ENCODE measurements at places on chromosomes 6 and 20.

- no peak for DNase-seq
Observed at GRCh38 chr20:625360-625932, 15.3 kb upstream of the TCF15 start.

GRCh38 chr20:13744352-13744751 is 40.4 kb downstream of the ESF1 start:
- DNase-seq, result no peak

DNA sequence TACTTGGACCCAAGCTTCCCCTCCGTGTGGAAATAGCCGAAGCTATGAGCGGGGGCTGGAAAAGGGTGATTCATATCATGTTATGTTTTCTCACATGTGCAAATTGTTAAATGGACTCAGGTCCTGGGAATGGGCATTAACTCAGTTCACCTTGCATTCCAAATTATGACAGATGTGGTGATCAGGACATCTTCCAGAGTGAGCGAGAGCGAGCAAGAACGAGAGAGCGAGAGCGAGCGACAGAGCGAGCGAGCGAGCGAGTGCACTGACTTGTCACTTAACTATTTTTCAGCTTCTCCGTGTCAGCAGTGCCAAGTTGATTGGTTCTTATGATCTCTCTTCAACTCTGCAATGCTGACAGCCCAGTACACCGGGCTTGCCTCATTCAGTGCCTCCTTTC is 437.4 kb upstream of the NRSN1 start:
- no peak for DNase-seq

- no peak for DNase-seq
Observed at GRCh38 chr6:124661097-124661661, 301.1 kb upstream of the RNF217 start.

DNA sequence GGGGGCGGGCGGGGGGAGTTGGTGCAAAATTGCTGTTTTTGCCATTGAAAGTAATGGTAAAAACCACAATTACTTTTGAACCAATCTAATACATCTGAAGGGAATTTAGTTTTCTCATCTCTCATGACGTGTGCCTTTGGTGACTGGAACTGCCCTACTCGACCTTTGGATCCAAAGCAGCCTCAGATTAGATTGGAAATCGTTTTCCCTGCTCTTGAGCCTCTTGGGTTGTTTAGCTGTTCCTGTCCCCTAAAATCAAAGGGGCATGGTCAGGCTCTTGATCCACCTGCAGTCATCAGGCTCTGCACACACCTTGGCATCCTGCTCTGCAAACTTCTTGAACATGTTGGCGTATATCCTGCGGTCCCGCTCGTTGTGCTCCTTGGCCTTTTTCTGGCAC is 64.0 kb upstream of the TULP1 start:
- no peak for DNase-seq

GRCh38 chr20:49685809-49686208 is 27.9 kb downstream of the B4GALT5 start:
- DNase-seq, result peak; percentile 67

DNA sequence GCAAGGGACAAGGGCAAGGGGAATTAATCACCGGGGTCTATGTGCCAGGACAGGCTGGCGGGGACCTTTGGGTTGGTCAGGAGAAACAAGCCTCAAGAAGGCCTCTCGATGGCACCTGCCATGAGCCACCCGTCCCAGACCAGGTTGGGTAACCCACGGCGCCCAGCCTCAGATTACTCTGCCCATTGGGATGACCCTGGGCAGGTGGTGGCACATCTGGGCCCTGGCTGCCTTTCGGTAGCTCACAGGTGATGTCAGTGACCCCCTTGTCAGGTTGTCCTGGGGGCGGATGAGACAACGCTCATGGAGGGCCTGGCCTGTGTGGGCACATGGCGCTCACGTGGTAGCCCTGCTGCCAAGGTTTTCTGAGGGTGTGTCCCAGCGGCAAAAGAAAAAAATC is 152.2 kb downstream of the SYCP2 start:
- no peak for DNase-seq

GRCh38 chr6:126550323-126550722 is 210.4 kb downstream of the CENPW start:
- DNase-seq, result no peak

DNA sequence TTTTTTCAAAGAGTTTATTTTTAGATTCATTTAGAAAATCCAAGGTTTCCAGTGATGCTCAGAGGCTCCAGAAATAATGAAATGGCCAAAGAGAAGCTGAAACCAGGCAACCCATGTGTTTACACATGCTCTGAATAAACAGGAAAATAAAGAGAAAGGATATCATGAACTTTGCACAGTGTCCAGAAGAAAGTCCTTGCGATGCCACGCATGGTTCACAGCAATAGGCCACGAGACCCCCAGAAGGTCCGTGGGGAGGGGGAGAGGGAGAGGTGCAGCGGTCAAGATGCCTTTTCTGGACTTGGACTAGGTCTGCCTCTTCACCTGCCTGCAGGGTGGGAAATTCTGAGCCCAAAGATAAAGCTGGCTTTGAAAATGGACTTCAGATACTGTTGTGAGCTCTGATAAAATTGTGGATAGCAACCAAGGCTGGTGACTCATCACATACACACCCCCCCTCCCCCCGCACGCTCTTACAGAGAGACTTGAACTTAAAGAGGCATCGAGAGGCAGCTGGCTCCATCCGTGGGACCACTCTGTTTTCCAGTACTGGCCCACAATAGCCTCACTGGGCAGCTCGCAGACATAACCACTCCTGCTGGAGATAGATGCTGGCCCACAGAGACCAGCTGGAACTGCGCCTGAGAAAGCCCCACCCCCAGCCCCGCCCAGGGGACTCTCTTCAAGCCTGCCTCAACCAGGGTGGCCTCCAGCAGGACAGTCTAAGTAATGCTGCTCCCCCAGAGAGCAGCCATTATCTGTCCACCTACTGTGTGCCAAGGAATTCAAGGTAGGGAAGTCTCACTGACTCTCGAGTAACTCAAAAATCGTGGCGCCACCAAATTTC is 21.2 kb upstream of the NFATC2 start:
- peak; percentile 95 for DNase-seq

DNA sequence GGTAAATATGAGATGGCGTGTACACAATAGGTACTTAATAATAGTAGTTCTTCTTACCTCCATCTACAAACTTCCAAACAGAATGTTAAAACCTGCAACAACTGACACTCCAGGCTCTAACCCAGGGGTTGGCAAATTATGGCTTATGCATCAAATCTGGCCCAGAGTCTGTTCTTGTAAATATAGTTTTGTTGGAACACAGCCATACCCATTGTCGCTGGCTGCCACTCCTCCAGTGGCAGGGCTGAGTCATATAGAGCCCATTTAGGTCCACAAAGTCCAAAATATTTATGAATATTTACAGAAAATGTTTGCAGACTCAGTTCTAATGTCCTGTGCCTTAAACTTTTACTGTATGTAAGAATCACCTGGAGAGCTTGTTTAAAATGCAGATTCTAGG is 69.9 kb upstream of the BTBD3 start:
- DNase-seq, result no peak

Data from astrocyte of the spinal cord (primary cell).